ENCODE measurements at places on chromosomes 7 and 10. TPM values are rescaled to one million over a fixed set of nuclear protein-coding genes. Genes with fewer than 3 reads are reported as not detected.

DNA sequence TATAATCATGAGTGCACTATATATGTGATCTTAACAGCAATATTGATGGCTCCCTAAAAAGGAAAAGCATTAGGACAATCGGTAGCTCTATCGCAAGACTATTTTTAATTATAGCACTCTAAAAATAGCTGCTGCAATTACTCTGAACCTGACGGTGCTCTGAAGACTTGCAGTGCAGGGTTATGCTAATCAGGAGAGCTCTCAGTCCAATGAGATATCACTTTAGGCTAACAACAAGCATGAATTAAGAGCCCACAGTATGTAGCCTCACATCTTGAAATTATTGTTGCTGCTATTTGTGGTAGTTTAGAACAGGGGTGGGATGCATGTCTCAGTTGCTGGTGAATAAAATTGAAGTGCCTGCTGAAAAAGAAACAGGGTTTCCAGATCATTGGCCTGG is 515.8 kb upstream of the AKR1E2 start:
- DNase-seq: no peak

DNA sequence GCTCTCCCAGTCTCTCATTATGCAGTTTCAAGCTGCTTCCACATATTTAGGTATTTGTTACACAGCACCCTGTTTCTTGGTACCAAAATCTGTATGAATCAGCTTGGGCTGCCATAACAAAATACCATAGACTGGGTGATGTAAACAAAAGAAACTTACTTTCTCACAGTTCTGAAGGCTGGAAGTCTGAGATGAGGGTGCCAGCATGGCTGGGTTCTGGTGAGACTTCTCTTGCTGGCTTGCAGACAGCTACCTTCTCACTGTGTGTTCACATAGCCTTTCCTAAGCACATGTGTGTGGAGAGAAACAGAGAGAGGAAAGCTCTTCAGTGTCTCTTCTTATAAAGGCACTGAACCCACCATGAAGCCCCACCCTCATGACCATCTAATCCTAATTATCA is 15.7 kb upstream of the CBLL1 start:
- no peak for DNase-seq

DNA sequence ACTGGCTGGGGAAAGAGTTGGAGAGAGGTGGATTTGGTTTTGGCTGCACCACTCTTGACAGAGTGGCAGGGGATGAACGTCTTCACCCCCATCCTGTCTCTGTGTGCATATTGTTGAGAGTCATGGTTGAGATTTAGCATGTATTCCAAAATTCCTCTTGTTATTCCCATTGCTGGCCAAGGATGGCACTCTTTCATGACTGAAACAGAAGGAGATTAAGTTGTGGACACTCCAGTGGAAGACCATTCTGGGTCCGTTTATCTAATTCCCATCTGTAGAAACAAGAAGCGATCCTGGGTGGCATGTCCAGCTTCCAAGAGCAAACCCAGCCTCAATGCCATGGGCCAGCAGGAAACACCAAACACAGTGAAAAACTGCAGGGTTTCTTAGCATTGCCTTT is 469.0 kb upstream of the IGFBP3 start:
- no peak for DNase-seq

DNA sequence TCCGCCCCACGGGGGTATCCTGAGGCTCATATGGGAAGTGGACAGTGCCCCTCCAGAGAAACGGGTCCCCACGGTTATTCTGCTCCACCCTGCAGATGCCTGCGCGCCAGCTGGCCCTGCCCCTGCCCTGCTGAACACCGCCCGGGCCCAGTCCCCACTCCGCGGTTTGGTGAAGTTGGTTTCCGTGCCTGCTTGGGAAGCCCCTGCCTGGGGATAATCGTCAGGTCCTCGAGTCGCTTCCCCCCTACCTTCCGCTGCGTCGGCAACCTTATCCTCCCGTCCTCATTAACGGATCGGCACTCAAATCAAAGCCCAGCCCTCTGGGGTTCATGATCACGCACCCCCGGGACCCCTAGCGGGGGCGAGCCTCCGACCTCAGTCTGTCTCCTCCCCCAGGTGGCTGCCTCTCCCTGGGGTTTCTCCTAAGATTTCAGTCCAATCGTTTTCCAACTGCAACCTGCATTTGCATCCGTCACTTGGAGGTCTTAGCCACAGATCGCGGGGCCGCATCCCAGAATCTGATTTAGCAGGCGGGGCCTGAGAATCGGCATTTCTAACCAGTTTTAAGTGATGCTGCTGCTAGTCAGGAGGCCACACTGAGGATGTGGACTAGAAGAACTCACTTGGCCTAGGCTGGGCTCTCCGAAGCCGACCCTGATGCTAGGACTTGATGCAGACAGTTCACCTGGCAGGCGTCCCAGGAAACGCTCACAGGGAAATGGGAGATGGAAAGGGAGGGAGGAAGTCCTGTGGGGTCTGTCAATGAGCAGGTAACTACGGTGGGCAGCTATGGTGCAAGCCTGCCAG is 27.6 kb downstream of the WDR86 start:
- peak; percentile 23 for DNase-seq

DNA sequence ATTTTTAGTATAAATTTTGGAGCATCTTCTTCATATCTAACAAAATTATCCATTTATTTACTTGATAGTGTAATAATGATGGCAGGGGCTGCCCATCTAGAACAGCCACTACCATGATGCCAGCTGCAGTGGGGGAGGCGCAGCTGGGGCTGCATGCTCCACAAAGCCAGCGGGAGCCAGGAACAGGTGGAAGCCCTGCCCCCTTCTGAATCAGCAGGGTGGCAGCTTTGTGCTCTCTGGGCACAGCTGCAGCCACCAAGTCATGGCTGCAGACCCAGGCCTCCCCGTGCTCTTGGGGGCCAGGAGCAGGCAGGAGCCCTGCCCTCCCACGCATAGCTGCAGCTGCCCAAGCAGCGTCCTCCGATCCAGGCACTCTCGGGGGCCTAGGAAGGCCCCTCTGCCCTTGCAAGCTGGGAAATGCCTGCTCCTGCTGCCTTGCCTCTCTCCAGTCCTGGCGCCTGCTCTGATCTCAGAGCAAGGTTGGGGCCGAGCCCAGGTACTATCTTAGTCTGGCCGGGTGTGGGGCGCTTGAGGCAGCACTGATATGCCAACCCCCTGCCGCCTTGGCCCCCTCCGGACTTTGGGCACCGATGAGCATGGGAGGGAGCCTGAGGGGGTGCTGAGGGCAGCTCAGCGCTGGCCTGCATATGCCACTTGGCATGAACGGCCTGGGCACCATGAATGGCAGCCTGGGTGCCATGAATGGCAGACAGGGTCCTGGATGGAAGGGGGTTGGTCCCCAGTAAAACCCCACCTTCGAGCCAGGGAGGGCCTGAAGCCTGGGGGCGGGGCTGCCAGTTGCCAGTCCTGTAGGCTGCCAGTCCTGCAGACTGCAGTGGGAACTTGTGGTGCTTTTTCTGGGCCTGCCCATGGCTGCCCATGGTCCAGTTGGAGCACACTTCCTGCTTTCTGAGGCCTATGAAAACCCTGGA is 1110.8 kb upstream of the POT1 start:
- no peak for DNase-seq

GRCh38 chr10:132480356-132480755 is 57.2 kb upstream of the INPP5A start:
- no peak for DNase-seq

DNA sequence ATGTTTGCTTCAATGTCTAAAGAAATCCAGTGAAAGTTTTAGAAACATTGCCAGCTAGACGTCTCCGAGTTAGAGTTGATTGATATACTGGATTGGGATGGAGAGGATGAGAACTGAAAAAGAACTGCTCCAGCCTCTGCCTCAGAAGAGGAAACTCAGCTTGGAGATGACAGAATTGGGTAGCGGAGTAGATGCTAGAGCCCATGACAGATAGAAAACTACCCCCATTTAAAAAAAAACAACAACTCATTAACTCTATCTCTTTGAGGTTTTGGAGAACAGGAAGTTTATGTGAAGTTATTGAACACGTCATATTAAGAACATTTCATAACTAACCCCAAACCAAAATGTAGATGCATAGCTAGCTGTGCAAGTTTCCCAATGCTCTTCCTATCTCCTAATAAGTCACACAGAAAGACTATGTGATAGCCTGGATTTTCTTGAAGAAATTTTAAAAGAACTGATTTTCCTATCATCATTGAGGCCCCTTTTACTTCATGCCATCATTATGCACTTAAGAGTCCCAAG is 28.3 kb upstream of the AFAP1L2 start:
- DNase-seq: no peak

GRCh38 chr7:153370092-153370491 is 610.5 kb downstream of the ACTR3B start:
- no peak for DNase-seq

DNA sequence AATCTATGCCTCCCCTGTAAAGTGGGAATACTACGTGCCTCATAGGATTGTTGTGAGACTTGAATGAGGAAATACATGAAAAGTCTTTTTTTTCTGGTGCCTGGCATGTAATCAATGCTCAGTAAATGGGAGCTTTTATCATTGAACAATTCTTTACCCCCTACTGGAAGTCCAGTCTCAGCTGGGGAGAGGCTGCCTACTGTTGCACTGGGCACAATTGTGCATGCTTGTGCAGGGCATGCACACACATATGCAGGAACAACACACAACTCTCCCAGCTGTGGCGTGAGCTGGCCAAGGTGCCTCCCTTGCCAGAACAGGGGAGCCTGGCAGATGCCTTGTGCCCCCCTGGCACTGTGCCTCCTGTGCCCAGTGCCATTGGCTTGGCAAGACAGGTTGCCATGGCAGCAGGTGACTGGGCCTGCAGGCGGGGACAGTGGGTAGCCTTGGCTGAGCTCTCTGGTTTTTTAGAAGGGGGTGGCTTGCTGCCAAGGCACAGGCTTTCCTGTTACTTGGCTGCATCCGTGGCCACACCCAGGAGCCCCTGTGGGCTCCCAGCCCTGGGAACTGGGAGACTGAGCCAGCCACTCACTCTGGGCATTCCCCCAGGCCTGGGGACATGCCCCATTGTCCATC is 16.1 kb upstream of the PALD1 start:
- DNase-seq: peak; percentile 64

DNA sequence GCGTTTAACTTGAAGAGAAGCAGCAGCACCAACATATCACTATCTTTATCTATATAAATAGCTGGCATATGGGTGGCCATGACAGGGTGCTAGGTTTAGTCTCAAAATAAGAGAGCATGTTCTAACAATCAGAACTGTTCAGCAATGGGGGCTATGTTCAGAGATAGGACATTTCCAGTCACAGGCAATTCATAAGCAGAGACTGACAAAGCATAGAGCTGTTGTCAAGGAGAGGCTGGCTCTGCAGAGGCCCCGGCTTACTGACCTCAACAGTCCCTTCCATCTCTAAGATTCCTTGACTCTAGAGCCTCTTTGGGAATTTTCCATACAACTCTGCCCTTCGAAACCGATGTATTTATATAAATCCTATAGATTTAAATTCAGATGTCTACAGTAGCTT is 17.2 kb downstream of the ANK3 start:
- no peak for DNase-seq

DNA sequence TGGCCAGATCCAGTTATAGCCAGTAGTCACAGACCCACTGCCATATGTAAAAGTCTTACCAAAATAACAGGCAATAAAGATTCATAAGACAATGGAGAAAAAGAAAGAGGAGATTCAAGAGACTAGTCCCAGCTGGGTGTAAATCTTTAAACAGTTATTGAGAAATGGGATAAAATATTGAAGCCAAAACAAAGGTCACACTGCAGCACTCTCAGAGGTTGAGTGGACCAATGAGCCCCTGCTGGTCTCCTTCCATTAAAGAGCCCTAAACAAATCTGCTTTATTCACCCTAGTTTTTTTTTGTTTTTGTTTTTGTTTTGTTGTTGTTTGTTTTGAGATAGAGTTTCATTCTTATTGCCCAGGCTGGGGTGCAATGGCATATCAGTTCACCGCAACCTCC is 98.8 kb downstream of the JMJD1C start:
- DNase-seq: no peak

- no peak for DNase-seq
Measured at GRCh38 chr7:93242106-93242505, 9.9 kb downstream of the VPS50 start.

GRCh38 chr7:44977959-44978335 is 868 bp downstream of the MYO1G start:
- no peak for DNase-seq

- DNase-seq: no peak
Measured at GRCh38 chr10:121583857-121584256, 14.4 kb downstream of the FGFR2 start.

GRCh38 chr10:127441350-127442219 is 107.5 kb upstream of the NPS start:
- DNase-seq: no peak

HOXA6 gene
- total RNA-seq: 40.1 TPM

AEBP1 gene
- 19.4 TPM for total RNA-seq

FAM13C gene
- total RNA-seq: not detected

MACC1 gene
- 6.7 TPM for total RNA-seq

ZNF853 gene
- 13.2 TPM for total RNA-seq

LEP gene
- under 0.01 TPM for total RNA-seq

CCDC3 gene
- total RNA-seq: 0.54 TPM

AKR1C2 gene
- total RNA-seq: 1.3 TPM

Measured in hematopoietic multipotent progenitor cell (in vitro differentiated cells).